ENCODE measurements at places on chromosomes 2 and 18.
A peak's percentile ranks its signal among the peaks of the same experiment; 100 is the strongest.

- no peak for DNase-seq
Observed at GRCh38 chr2:164044622-164045021, 308.8 kb upstream of the FIGN start.

- DNase-seq = peak; percentile 27
Observed at GRCh38 chr2:30628341-30628740, 178.9 kb downstream of the CAPN13 start.

- DNase-seq = no peak
Observed at GRCh38 chr2:45825001-45825651, 173.7 kb downstream of the PRKCE start.

DNA sequence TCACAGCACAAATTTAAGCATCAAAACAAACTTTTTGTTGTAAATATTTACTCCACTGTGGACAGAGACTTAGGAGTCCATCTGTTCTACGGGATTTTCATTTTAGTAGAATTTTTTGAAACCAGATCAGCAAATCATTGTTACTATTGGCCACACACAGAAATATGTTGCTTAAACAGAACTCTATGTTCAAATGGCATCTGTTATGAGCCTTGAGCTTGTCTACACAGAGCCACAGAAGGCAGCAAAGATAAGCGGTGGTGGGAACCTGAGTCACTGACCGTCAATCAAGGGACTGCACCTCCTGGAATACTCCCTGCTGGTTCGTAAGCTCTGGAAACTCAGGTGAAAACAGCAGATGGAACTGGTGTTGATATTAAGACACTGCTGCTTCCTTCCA, 156.8 kb downstream of the TMEM200C start:
- no peak for DNase-seq

DNA sequence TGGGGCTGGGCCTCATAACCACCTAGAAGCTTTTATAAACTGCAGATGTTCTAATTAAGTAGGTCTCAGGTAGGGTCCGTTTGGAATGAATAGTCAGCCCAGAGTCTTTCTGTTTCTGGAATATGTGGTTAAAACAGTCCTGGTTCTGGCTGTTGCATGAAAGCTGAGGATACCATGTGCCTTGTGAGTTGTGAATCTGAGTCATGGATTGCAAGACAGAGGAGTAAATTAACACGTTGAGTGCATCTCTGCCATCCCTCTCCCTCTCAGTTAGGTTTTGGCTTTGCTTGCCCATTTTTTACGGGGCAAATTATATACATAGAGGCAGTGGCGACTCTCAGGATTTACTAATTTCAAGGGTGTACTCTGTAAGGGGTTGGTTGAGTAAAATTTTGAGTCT, 59.1 kb downstream of the NCK2 start:
- DNase-seq = no peak

DNA sequence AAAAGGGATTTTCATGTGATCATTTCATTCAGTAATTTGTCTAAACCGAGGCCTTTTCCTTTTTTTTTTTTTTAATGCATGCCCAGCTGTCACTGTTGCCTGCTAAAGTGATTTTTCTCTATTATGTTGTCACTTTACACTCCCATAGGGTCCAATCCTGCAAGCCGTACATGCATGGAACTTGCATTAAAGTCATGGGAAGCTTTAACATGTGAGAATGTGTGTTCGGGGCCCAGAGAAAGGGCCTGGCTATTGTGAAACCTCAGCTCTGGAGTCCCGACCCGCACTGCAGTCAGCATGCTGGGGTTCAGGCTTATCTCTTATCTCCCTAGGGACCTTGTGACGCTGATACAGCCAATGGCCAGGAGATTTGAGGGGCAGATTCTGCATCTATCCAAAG, 474.6 kb downstream of the SLC4A3 start:
- no peak for DNase-seq

- no peak for DNase-seq
Observed at GRCh38 chr2:41865263-41865662, 182.6 kb upstream of the PKDCC start.

DNA sequence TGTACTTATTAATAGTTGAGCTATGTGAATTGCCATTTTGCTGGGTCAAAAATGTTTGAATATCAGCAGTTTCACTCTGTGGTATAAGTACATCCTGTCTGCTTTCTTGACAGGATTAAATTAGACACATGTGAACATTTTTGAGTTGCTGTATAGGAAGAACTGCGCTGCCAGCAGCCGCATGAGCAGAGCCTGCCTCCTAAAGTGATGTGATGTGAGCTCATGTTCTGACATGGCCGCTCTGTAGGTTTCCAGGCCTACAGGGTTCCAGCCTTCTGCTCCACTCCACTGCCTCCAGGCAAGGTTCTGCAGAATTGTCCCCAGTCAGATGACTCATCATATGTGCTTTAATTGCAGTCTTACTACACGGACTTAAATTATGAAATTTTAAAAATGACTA, 119.7 kb upstream of the NFATC1 start:
- no peak for DNase-seq

DNA sequence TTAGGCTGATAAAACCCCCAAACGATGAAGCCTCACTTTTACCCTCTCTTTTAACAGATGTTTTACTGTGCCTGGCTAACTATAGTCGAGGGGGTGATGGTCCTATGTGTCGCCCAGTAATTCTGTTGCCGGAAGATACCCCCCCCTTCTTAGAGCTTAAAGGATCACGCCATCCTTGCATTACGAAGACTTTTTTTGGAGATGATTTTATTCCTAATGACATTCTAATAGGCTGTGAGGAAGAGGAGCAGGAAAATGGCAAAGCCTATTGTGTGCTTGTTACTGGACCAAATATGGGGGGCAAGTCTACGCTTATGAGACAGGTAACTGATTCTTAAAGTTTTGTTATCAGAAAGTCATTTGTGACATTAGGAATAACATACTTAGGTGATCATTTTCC, 20.4 kb downstream of the MSH6 start:
- no peak for DNase-seq

DNA sequence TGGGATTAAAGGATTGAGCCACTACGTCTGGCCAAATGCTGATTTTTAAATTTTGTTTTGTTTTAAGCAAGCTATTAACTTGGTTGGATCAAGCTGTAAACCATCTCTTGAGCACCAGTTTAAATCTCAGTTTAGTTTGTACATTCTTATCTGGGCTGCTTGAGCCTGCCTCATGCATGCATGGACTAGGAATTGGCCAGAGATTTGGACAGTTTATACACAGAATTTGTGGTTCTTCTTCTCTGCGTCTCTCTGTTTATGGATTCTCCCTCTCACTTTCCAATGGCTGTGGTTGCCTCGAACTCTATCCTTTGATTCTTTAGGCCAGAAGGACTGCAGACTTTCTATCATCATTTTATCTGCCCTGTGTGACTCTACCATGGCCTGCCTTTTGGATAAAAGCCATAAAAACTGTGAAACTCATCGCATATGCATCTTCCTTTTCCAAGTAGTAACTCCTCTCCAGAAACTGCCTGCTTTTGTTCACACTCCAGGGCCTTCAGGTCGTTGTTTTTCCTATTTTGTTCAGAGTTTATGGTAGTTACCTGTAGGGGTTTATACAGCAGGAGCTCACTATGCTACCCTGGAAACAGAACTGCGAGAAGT, 32.5 kb upstream of the PLB1 start:
- no peak for DNase-seq

DNA sequence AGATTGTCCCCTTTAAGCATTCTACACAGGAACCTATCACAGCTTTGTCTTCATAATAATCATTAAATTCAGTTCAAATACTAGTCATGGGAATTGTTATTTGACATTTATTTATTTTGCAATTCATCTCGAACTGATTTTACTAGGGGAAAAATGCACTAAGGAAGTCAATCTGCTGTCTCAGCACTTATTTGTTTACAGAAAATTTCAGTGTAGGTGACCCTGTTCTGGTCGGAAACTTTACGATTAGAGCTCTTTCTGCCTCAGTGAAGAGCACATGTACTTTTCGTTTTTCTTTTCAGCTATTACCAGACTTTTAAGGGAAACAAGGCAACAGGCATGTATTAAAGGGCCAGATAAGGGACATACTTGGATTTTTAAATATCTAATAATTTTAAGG, 1405.7 kb upstream of the ZEB2 start:
- no peak for DNase-seq

DNA sequence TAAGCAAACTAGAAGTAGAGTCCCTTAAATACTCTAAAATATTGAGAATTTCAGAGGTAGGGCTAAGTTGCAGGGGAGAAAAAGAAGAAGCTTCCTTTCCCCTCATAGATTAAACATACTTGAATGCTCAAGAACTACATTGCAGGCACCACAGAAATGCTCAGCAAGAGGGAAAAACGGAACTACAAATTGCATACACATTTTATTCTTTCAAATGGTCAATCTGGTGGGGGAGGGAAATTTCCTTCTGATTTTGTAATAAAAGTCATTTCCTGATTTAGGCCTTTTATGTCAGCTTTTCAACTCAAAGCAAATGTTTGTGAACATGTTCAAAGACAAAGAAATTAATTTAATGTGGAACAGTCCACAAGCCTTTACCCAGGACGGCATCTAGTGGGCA, 33.0 kb downstream of the FARSB start:
- DNase-seq = peak; percentile 57

DNA sequence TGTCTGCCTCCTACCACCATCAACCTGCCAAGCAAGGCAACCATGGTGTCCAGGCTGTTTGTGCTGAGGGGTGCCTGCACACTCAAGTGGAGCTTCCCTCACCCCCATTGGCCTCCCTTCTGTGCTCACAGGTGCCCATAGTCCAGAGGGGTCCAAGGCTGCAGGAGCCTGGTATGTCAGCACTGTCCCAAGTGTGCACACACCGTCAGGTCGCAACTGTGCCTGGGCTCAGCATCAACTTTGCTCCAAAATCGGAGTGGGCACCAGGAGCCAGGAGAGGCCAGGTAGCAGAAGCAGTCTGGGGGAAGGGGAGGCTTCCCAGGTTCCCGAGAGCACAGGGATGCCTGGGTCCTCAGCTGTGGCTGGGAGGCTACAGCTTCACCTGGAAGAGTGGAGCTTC, 1528.2 kb upstream of the SLC39A10 start:
- no peak for DNase-seq

- DNase-seq = peak; percentile 25
Observed at GRCh38 chr2:128260239-128261138, 58.2 kb downstream of the HS6ST1 start.

DNA sequence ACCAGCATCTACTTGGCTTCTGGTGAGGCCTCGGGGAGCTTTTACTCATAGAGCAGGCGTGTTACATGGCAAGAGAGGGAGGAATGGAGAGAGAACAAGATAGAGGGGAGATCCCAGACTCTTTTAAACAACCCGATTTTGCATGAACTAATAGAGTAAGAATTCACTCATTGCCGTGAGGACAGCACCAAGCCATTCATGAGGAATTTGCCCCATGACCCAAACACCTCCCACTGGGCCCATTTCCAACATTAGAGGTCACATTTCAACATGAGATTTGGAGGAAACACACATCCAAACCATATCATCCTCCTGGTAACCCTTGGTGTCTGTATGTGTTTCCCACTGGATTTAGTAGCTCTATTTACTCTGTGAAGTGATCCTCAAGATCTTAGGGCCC, 249.9 kb upstream of the SP5 start:
- no peak for DNase-seq

DNA sequence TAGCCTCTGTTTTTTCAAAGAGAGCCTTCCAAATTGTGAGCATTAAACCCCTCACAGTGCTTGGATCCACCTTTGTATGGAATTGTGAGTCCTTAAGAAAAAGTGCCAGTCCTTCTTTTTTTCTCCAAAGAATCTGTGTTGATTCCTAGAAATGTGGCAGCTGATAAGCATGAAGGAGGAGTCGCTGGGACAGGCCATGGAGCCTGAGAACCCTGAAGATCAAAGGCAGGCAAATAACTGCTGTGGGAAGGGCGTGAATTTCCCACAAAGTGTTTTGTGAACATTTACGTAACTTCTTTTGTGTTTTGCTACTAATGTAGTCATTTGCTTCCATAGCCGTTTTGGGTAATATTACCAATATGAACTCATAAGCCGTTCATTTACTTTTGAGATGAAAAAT, 27.7 kb upstream of the CHMP1B start:
- DNase-seq = no peak

GRCh38 chr2:55805686-55806085, 112.0 kb upstream of the PNPT1 start:
- DNase-seq = no peak

GRCh38 chr2:41446266-41446665, 601.6 kb upstream of the PKDCC start:
- no peak for DNase-seq

DNA sequence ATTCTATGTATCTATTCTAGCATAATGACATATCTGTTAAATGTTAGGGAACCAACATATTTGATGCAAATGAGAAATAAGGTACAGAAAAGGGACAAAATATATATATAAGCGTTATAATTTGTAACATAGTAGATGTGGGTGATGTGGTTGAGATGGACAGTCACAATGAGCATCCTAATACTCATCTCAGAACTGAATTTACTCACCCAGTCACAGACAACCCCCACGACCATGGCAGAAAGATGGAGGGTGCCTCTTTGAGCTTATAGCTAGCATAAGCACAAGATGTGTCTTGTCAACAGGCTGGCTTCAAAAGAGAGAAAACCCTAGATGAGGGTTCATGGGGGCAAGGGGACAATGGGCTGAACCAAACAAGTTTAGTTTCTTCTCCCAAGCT, 9.1 kb upstream of the DSG3 start:
- no peak for DNase-seq

GRCh38 chr2:163341426-163341825, 394.4 kb downstream of the FIGN start:
- no peak for DNase-seq

- DNase-seq = no peak
Observed at GRCh38 chr18:24263050-24263449, 124.2 kb downstream of the CABYR start.

DNA sequence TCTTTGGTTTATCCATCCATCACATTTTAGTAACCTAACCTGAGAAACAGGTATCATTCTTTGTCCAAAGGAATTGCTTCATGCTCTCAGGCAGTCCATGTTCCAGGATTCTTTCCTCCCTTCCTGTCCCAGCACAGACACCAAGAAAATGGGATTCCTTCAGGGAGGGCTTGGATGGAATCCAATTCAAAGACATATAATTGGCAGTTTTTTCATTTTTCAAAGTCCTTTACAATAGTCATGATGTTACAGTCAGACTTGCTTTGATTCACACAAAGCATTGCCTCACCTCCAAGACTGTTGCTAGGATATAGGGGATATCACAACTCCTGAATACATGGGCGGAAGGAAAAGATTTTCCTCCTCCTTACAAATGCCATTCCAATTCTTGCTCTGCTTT, 241.4 kb upstream of the ACVR2A start:
- DNase-seq = no peak

DNA sequence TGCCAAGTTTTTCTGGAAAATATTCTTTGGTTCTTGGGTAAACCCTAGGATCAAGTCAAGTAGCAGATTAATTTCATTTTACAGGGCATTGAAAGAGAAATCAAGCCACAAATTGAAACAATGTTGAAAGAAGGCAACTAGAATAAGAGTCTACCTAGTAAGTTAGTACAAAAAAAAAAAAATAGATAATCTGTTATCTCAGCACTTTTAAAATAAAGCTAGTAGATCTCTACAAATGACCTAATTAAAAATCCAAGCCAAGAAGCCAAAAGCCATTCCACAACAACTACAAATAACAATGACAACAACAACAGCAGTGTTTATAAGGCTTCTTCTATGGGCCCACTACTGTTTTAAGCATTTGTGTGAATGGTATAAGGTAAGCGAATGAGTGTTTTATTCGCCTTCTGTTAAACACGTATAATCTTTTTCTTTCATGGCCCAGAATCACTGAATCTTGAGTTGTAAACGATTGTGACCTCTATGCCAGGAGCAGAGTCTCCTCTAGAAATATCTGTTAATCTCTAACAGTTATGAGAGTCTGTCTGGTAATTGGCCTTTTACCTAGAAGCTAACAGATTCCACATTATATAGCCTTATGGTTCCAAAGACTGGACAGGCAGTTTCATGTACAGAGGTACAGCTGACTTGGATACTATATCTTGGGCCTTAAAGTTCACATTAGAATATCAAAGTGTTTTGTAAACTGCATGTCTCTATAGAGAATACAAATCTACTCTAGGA, 28.6 kb upstream of the CUL3 start:
- DNase-seq = no peak

Measured in MV-4-11 (cell line).